Gastroesophageal sphincter (tissue), 4 donors: ENCODE measurements at places on chromosomes 6 and 20.

- peak; percentile 32 for ATAC-seq
Measured at GRCh38 chr20:23135449-23136420, 49.6 kb upstream of the CD93 start.

GRCh38 chr20:49608752-49609670 is 41.1 kb upstream of the PTGIS start:
- ATAC-seq: peak; percentile 62

DNA sequence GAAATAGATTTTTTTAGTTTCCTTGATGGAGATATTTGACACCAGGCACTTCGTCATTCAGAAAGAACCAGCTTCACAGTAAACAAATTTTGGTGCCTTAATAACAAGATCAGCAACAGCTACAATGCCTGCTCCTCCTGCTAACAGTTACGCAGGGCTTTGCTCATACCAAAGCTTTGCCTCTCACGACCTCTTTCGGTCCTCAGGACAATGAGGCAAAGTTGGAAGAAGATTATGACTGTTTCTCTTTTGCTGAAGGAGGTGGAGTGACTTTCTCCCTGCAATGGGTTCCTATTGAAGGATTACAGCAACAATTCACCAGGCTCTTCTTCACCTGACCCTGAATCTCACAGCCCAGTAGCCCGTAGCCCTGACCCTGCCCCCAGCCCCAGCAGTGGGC is 440.1 kb downstream of the PREX1 start:
- ATAC-seq: no peak

GRCh38 chr20:50353289-50353961 is 156.8 kb upstream of the PTPN1 start:
- ATAC-seq: no peak

DNA sequence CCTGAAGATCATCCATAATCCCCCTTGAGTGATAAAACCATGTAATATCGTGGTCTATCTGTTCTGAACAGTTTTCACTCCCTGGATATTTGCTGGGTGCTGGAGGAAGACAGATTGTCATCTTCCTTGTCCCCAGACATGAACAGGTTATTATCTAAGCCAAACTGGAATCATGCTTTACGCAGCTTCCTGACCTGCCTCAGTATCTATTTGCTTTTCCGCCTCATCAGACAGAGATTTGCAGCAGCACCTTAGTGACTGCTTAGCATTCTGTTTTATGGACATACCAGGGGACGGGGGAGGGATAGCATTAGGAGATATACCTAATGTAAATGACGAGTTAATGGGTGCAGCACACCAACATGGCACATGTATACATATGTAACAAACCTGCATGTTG is 124.6 kb downstream of the SLC23A2 start:
- ATAC-seq: no peak

DNA sequence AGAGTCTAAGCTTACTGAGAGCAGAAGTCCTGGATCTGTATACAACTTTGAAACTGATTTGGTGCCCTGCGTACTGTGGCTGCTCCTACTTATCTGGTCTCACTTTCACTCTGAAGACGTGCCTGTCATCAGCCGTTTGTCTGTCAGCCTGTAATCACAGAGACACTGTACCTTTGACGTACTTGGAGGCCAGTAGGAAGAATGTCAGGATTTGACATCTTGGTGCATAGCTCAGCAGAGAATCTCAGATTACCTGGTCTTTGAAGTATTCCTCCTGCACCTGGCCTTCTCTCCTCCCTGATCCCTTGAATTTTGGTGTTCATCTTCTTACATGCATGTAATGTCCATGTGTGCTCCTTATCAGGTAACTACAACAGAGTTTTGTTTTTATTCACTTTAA is 37.7 kb downstream of the DSE start:
- no peak for ATAC-seq

GRCh38 chr6:152206072-152206818 is 398.8 kb downstream of the ESR1 start:
- peak; percentile 48 for ATAC-seq

DNA sequence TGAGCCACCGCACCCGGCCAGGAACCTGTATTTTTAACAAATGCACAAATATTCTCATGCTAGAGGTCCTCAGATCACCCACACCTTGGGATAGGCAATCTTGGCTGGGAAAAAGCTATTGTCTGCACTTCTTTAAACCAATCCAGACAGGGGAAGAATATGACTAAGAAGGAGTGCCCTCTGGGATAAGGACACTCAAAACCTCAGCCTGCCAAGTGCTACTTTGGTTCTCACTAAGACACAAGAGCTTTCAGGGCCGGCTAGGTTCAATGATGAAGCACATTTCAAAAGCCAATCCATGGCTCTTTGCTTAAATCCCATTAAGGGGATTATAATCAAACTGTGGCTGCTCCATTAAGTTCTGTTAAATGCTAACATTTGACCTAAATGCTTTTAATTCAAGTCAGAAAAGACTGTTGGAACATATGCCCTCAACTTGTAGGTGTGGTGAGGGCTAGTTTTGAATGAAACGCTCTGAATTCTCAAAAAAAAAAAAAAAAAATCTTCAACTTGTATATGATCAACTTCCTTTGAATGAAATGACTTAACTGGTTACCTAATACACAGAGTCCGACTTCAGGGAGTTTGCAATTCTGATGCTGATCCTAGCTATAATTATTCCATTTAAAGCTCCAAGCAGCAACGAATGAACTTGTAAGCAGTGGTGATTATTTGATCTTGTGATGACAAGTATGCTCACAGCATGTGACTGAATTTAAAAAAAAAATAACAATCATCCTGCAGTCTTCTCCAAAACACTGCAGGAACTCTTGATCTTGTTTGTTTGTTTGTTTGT is 56.6 kb downstream of the SLC23A2 start:
- ATAC-seq: no peak

GRCh38 chr6:55652429-55652828 is 73.4 kb upstream of the HMGCLL1 start:
- ATAC-seq: no peak

DNA sequence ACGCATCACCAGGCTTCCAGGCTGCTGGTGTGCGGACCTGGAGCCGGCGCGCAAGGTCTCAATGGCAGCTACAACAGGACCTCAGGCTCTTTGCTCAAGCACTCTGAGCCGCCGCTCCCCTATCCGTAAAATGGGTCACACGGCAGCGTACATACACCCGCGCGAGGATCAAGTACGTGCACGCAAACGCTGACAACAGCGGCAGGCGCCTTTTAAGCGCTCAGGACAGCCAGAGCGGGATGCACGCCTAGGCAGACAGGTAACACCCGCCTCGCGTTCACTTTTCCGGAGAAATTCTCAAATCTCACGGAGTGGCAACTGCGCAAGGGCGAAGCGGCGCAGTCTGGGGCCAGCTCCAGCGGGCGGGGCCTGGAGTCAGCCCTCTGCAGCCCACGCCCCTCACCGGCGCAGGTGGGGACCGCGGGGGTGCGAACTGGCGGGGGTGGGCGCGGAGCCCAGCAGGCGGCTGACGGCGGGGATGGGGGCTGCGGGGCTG is 535 bp downstream of the EXOC2 start:
- ATAC-seq: peak; percentile 81

DNA sequence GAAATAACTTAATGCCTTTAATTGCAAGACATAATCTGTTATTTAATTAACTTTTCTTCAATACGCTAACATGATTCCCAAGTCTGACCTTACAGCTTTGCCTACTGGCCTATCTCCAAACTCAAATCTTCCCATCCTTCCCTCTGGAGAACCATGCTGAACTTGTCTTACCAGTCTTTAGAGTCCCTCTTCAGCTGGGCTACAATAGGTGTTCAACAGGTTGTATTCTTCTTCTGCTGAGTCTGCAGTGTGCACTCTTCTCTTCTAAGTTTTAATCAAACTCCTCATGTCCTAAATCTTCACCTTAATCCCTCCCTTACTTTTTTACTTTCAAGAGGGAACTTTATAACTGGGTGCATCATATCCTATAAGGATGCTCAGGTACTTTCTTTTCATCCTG is 75.5 kb upstream of the TINAG start:
- no peak for ATAC-seq
